ENCODE measurements at places on chromosomes 5 and 9. TPM values are rescaled to one million over a fixed set of nuclear protein-coding genes. Genes with fewer than 3 reads are reported as not detected.

DNA sequence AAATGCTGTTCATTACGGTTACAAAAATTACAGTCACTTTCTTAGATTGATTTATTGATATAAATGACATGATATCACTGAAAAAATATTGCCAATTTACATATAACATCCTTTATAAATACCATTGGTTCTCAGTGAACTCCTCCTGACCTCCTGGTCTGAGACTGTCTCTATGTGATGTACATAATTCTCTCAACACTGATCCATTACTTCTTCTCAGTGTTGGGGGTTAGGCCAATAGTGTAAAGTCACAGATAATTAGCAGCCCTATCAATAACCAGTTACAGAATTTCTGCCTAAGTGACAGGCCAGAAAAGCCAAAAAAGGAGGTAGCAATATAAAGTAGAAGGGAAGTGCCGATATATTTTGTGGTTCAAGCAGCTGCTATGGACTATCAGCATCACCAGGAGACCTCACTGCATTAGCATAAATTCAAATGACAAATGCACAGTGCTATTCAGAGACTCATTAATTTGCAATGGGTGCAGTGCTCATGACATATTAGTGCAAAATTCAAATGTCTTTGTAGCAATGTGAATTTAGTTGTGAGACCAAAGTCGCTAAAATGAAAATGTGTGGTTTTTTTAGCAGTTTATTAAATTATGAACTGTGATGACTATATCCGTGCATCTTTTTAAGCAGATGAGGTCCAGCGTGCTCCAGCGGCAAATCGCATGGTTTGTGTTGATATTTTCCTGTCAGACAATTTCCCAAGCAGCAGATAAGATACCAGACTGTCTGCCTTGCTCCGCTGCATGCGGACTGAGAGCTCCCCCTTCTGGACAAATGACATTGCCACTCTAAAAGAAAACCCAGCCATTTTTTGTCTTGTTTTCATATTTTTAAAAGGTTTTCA is 144.6 kb downstream of the CETN3 start:
- DNase-seq, result peak; percentile 51
- no peak overlapping the region for H3K4me3 ChIP-seq
- H3K4me1 ChIP-seq, result no peaks in the 10 kb centered on the region
- no peak overlapping the region for H3K27ac ChIP-seq
- H3K36me3 ChIP-seq, result no peaks in the 10 kb centered on the region

GRCh38 chr5:96503501-96504236 is 70.6 kb upstream of the PCSK1 start:
- no peak overlapping the region for H3K4me3 ChIP-seq
- no peaks in the 10 kb centered on the region for H3K27me3 ChIP-seq
- no peak overlapping the region for H3K27ac ChIP-seq
- H3K4me1 ChIP-seq, result no peaks in the 10 kb centered on the region
- DNase-seq, result no peak
- H3K36me3 ChIP-seq, result no peaks in the 10 kb centered on the region

GRCh38 chr9:26066237-26066636 is 388.0 kb upstream of the TUSC1 start:
- no peaks in the 10 kb centered on the region for H3K36me3 ChIP-seq
- H3K4me3 ChIP-seq, result no peak overlapping the region
- H3K27ac ChIP-seq, result no peak overlapping the region
- no peaks in the 10 kb centered on the region for H3K4me1 ChIP-seq

GRCh38 chr5:132765311-132766019 is 11.6 kb downstream of the SEPTIN8 start:
- no peaks in the 10 kb centered on the region for H3K27me3 ChIP-seq
- H3K4me1 ChIP-seq, result no peaks in the 10 kb centered on the region

- no peak for DNase-seq
- H3K4me3 ChIP-seq, result no peak overlapping the region
- H3K36me3 ChIP-seq, result no peaks in the 10 kb centered on the region
- H3K27me3 ChIP-seq, result no peaks in the 10 kb centered on the region
These were observed 141.8 kb downstream of the SLCO4C1 start for GRCh38 chr5:102154291-102154690.

DNA sequence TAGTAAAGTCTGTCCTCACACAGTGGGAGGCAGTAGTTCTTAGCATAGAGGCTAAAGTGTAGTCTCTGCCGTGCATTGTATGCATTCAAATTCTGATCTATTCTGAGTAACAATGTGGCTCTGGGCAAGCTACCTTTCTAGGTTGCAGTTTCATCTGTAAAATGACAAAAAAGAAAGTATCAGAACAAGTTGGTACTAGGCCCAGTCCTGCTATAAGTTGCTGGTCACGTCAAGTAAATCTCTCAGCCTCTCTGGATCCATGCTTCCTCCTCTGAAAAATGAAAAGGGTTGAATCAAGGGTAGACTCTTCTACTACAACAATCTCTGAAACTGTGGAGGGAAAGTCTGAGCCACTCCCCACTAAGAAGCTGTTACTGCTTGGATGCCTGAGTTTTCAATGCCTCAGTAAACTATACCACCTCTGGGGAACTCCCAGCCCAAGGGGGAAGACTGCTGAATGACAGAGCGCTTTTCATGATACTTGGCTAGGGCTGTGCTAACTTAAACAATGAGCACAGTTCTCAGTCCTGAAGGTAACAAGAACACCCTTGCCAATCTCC is 34.5 kb upstream of the SPARC start:
- no peaks in the 10 kb centered on the region for H3K27me3 ChIP-seq
- no peak overlapping the region for H3K4me3 ChIP-seq
- H3K27ac ChIP-seq, result no peak overlapping the region
- H3K4me1 ChIP-seq, result no peaks in the 10 kb centered on the region
- DNase-seq, result no peak

GRCh38 chr5:110441035-110441434 is 285.4 kb downstream of the TMEM232 start:
- no peaks in the 10 kb centered on the region for H3K36me3 ChIP-seq
- no peak overlapping the region for H3K4me3 ChIP-seq
- no peaks in the 10 kb centered on the region for H3K4me1 ChIP-seq
- no peak overlapping the region for H3K27ac ChIP-seq
- H3K27me3 ChIP-seq, result no peaks in the 10 kb centered on the region

DNA sequence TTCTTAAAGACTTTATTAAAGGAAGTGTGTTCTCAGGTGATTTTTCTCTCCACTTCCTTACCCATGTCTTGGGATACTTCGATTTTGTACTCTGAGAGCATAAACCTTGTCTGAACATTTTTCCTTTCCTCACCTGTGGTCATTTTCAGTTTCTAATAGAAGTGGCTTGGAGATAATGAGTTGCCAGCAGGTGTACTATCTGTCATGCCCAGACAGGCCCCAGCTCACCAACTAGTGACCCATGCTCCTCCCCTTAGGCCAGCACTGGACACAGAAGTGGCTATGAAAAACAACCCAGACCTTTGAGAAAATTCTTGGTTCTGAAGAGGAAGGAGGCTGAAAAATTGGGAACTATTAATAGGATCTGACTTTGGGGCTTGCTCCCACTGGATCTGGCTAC is 49.2 kb upstream of the SMIM32 start:
- no peaks in the 10 kb centered on the region for H3K36me3 ChIP-seq
- H3K27me3 ChIP-seq, result no peaks in the 10 kb centered on the region
- no peak overlapping the region for H3K27ac ChIP-seq
- no peaks in the 10 kb centered on the region for H3K4me1 ChIP-seq
- no peak for DNase-seq

DNA sequence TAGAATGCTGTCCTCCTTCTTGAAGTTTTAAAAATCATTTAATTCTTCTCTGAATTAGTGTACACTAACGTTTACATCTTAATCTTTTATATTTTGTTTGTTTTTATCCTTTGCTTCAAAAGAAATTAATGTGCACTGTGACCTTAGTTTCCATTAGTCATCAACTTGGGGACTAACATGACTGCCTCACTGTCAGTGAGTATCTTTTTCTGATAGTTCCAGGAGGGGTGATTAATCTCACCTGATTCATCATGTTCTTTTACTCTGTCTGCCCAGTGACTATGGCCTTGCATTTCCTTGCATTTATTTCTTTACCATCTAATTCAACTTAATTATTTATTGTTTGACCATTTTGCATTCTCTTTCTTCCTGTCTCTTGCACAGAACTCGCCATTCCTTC is 33.4 kb upstream of the NR3C1 start:
- no peaks in the 10 kb centered on the region for H3K36me3 ChIP-seq
- H3K27ac ChIP-seq, result no peak overlapping the region
- no peaks in the 10 kb centered on the region for H3K4me1 ChIP-seq

DNA sequence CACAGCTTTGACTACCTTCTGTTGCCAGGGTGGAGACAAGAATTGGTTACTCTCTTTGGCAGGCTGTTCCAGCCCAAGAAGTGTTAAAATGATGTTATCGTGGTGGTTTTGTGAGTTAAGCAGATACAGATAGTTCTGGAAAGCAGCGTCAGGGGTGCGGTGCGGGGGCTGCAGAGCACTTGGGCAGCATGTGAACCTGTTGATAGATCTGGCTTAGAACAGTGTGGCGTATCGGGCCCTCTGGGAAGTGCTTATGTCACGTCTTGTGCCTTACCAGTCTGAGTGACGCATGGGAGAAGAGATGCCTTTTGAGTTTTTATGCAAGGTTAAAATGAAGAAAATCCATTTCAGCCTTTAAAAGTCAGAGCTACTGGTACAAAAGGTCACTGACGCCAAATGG is 152.5 kb downstream of the PRKACG start:
- H3K4me3 ChIP-seq, result no peak overlapping the region
- no peaks in the 10 kb centered on the region for H3K27me3 ChIP-seq
- H3K27ac ChIP-seq, result no peak overlapping the region
- no peak for DNase-seq
- H3K36me3 ChIP-seq, result no peaks in the 10 kb centered on the region
- H3K4me1 ChIP-seq, result no peaks in the 10 kb centered on the region

The NR5A1 gene
- not detected for polyA plus RNA-seq

GRCh38 chr9:84385386-84386040 is 45.0 kb upstream of the SLC28A3 start:
- no peaks in the 10 kb centered on the region for H3K4me1 ChIP-seq
- no peak overlapping the region for H3K4me3 ChIP-seq
- no peaks in the 10 kb centered on the region for H3K27me3 ChIP-seq
- H3K36me3 ChIP-seq, result no peaks in the 10 kb centered on the region
